ENCODE measurements at places on chromosomes 3 and 15.

DNA sequence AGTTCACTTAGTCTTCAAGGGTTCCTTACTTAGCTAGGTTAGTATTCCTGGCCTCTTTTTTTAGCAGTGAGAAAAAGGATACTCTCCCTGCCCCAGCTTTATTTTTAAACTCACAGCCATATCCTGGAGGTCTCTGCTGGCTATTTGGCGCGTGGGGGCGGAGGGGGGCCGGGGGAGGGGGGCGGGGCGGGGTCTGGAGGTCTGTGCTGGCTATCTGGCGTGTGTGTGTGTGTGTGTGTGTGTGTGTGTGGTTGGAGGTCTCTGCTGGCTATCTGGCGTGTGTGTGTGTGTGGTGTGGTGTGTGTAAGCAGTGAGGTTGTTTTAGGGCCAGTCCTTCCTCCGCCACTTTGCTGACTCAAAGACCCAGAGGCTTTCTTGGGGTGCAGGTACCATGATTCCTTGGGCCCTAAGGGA is 579 bp upstream of the PLAAT1 start:
- peak; percentile 3 for DNase-seq

DNA sequence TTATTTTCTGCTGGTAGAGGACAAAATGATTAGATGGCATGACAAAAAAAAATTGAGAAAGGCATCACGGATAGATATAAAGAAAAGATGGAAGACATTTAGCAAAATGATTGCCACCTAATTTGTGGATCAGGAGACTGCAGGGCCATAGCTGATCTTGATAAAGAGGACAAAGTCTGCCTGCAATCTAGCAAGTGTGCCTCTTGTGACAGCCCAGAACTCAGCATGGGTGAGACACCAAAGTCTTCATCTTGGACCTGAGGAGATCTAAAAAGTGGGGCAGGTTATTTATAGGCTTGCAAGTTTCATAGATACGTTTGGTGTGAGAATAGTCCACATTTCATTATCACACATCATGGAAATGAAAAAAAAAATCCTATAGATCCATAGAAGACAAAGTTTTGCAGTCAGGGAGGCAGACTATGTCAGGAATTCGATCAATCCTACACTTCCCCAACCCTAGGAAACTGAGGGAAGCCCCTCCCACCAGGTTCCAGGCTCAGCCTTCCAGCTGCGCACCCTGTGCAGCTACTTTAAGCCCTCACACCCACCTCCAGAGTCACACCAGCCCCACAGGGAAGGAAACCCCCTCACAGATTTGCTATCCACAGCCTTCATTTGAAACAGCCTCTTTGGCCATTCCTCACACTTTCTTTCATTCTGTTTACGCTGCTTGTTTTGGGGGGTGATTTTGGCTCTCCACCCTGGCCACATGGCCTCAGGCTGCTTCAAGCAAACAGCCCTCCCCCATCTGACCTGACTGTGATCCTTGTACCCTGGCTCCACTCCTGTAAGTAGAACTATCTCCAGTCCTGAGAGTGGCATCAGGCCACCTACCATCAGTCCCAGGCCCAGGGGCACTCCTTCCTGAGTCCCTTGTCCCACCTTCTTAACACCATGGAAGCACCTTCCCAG is 28.1 kb upstream of the KLHL6 start:
- DNase-seq: no peak

DNA sequence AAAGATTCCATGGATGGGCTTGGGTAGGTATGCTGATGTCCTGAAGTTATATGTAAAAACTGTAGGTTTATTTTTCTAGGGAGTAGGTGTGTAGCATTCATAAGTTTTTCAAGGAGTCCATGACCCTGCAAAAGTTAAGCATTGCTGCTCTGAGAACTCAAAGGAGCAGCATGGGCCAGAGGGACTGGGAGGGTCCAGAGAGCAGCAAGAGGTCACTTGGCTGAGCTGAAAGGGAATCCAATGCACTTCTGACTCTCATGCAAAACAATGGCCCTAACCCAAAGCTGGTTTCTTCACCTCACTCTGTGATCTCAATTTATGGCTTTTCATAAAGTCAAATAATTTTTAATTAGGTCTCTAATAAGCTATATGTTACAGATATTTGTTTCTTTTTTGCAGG is 198.3 kb upstream of the GOLGA6L4 start:
- DNase-seq: no peak

DNA sequence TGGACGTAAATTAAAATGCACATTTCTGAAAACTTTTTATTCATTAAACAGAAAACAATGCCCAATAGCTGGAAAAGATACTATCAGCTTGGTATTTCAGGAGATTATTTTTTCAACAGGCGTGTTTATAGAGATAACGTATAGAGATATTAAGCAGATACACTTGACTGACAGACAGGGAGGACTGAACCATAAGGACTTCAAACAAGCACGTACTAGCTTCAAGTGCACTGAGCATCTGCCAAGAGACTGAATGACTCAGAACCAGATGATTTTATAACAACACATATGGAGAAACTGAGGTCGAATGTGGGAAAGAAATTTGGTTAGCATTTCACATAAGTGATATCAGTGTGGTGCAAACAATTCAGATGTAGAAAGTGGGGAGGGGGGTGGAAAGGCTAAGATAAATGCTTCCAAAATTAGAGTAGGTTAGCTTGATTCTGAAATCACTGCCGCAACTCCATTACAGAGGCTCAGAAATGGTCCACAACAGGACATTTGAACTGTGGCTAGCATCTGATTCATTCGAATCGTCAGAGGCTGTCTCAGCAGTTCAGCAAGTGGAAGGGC is 103.5 kb downstream of the SEMA6D start:
- peak; percentile 23 for DNase-seq

DNA sequence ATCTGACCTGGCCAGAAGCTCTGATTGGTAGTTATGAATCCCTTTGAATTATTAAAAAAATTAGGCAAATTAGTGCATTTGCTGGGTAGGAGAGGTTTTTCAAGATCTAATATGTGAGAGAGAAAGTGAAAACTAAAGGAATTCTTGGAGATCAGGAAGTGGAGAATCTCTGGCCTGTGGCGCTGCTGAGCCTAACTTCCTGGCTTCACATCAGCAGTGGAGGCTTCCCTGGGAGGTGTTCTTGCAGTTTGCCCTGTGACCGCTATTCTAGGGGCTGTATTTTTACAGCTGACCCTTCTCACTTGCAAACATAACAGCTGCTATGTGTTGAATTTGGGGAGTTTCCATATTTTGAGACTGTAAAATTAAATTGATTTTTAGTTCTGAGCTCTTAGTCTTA is 166.4 kb downstream of the ATG7 start:
- DNase-seq: no peak

DNA sequence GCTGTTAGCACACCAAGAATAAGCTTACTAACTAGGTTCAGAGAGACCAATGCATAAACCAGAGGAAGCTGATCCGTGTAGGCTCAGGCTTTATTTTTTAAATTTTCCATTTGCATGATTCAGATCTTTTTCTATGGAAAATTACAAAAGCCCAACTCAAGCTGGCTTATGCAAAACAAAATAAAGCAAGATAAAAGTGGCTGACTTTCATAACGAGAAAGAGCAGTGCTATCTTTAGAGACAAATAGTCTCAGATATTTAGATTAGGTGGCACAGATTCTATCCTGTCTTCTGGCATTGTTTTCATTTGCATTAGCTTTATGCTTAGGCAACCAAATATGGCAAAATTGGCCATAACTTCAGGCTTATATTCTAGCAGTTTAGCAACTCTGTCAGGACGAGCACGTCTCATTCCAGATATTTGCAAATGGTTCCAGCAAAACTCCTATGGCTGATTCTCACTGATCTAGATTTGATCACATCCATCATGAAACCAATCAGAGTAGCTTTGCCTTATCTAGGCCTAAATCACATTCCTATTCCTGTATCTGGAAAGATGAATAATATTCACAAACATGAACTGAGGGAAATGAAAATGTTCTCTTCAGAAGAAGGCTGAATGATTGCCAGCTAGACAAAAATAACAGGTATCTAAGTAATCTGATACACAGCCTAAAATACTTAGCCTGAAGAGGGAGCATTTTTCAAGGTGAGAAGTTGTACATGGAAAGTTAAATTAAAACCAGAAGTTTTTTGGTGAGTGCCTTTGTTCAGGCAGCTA is 216.4 kb upstream of the DPPA4 start:
- DNase-seq: no peak

- no peak for DNase-seq
Observed at GRCh38 chr3:65406470-65406869, 632.2 kb downstream of the MAGI1 start.

Measured in GM12865 (cell line).